ENCODE measurements at places on chromosomes 1 and 21. TPM values are rescaled to one million over a fixed set of nuclear protein-coding genes. Genes with fewer than 3 reads are reported as not detected.

GRCh38 chr21:24428591-24429199, 1178.6 kb downstream of the MRPL39 start:
- no peaks in the 10 kb centered on the region for H3K4me1 ChIP-seq
- no peak for DNase-seq
- H3K27ac ChIP-seq, result no peak overlapping the region
- no peaks in the 10 kb centered on the region for H3K36me3 ChIP-seq

GRCh38 chr1:183477986-183478781, 5.9 kb downstream of the SMG7 start:
- no peak for DNase-seq
- no peaks in the 10 kb centered on the region for H3K36me3 ChIP-seq
- no peaks in the 10 kb centered on the region for H3K4me1 ChIP-seq
- H3K27ac ChIP-seq, result no peak overlapping the region

- H3K27ac ChIP-seq, result no peak overlapping the region
- H3K36me3 ChIP-seq, result no peaks in the 10 kb centered on the region
- no peaks in the 10 kb centered on the region for H3K27me3 ChIP-seq
- no peak for DNase-seq
- no peak overlapping the region for H3K4me3 ChIP-seq
Measured at GRCh38 chr1:182248721-182249120, 142.9 kb downstream of the GLUL start.

GRCh38 chr21:35697321-35697808, 363.0 kb downstream of the SETD4 start:
- peaks cover 3% of the 10 kb centered on the region for H3K4me1 ChIP-seq
- no peak overlapping the region for H3K27ac ChIP-seq
- H3K27me3 ChIP-seq, result no peaks in the 10 kb centered on the region
- peak; percentile 89 for DNase-seq
- no peaks in the 10 kb centered on the region for H3K36me3 ChIP-seq

DNA sequence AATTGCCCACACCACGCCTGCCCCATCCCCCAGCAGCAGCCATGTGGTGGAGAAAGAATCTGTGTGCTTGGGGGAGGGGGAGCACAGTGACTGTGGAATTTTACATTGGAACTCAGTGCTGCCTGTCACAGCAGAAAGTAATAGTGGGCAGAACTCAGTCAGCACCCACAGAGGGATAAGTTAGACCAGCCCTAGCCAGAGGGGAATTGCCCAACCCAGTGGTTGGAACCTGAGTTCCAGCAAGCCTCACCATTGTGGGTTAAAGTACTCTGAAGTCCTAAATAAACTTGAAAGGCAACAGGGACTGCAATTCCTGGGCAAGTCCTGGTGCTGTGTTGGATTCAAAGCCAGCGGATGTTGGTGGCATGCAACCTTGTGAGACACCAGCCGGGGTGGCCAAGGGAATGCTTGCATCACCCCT, 88.8 kb downstream of the MRPL39 start:
- no peaks in the 10 kb centered on the region for H3K36me3 ChIP-seq
- no peak for DNase-seq
- no peaks in the 10 kb centered on the region for H3K27me3 ChIP-seq
- no peak overlapping the region for H3K4me3 ChIP-seq
- no peaks in the 10 kb centered on the region for H3K4me1 ChIP-seq

DNA sequence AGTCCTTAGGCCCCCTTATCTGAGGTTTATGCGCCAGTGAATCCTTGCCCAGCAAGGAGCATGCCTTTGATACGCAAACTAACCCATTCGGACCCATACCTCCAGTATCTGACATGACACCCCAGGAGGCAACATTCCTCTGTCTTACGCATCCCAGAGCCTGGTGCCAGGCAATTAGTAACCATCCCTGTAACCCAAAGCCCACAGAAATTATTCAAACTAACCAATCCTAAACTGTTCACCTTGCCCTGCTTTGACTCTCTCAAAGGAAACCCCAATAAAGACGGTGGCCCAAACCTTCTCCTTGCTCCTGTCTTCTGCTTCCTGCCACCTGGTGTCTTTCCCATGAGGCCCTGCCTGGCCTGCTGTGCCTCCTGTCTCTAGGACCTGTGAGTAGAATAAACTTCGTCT, 36.4 kb downstream of the ZNF496 start:
- no peak overlapping the region for H3K27ac ChIP-seq
- DNase-seq, result no peak
- H3K27me3 ChIP-seq, result no peaks in the 10 kb centered on the region
- no peaks in the 10 kb centered on the region for H3K4me1 ChIP-seq
- no peaks in the 10 kb centered on the region for H3K36me3 ChIP-seq

DNA sequence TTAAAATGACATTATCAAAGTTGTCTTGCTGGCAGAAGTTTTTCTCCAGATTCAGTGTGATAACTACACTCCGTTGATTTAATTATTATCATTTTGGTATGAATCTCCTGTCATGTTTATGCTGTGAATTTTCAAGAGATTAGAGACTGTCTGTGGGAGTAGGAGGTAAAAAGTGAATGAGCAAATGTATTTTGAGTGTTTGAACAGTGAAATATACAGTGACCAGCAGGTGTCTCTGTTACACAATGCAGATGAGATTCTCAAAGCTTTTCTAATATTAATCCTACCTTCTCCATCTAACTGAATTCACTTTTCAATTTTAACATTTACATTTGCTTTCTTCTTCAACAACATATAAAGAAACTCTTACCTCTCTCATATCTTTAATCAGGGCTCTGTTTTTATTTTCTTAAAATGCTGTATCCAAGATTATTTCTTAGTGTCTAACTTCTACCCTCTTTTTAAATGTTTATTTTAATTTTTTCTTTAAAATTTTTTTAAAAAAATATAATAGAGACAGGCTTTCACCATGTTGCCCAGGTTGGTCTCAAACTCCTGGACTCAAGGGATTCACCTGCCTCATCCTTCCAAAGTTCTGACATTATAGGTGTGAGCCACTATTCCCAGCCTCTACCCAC, 20.9 kb upstream of the HSPA13 start:
- H3K27me3 ChIP-seq, result no peaks in the 10 kb centered on the region
- no peak overlapping the region for H3K4me3 ChIP-seq
- no peaks in the 10 kb centered on the region for H3K4me1 ChIP-seq
- no peak for DNase-seq

DNA sequence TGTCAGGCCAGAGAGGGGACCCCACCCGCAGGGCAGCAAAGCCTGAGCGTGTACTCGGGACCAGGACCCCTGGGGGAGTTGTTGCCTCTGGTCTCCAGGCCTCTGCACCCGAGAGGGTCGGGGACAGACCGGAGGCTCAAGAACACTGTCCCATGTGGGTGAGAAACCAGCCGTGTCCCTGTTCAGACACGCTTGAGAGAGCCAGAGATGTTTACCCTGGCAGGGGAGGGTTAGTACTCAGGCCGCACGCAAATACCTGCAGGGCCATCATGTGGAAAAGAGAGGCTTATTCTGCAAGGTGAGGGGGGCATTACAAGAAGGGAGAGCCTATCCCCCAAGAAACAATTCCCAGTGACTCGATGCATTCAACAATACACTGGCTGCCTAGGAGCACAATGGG, 74.0 kb upstream of the ARHGEF16 start:
- no peak overlapping the region for H3K4me3 ChIP-seq
- H3K27ac ChIP-seq, result no peak overlapping the region
- no peaks in the 10 kb centered on the region for H3K4me1 ChIP-seq
- DNase-seq, result no peak
- H3K36me3 ChIP-seq, result no peaks in the 10 kb centered on the region
- no peaks in the 10 kb centered on the region for H3K27me3 ChIP-seq

- H3K36me3 ChIP-seq, result no peaks in the 10 kb centered on the region
- no peak overlapping the region for H3K4me3 ChIP-seq
- no peak for DNase-seq
- H3K27ac ChIP-seq, result no peak overlapping the region
Measured at GRCh38 chr1:228031276-228031995, 24.6 kb downstream of the WNT3A start.

Gene MAGI3
- total RNA-seq, result 21.7 TPM

Gene PRRX1
- 272 TPM for total RNA-seq

Gene FCER1G
- total RNA-seq, result 74.0 TPM

Measured in aorta (tissue), 5 donors.